ENCODE measurements at places on chromosomes 11 and 22. TPM values are rescaled to one million over a fixed set of nuclear protein-coding genes. Genes with fewer than 3 reads are reported as not detected.

The TPST2 gene
- 9.2 TPM for total RNA-seq

The APOA1 gene
- 2,184 TPM for total RNA-seq

The OR52E2 gene
- total RNA-seq, result not detected

The UBQLNL gene
- total RNA-seq, result not detected

The MS4A6E gene
- not detected for total RNA-seq

The ADAMTS15 gene
- not detected for total RNA-seq

GRCh38 chr22:32037236-32037635 lies 5.8 kb upstream of the SLC5A1 start:
- DNase-seq, result no peak
- H3K27me3 ChIP-seq, result 0 out of 2 replicates have a peak, but pooled peaks cover 1% of the 10 kb centered on the region
- H3K4me3 ChIP-seq, result no peak overlapping the region
- H3K4me1 ChIP-seq, result no peaks in the 10 kb centered on the region
- H3K36me3 ChIP-seq, result no peaks in the 10 kb centered on the region

GRCh38 chr11:13143486-13144297 lies 133.9 kb upstream of the BMAL1 start:
- DNase-seq, result no peak
- no peak overlapping the region for H3K4me3 ChIP-seq
- no peaks in the 10 kb centered on the region for H3K36me3 ChIP-seq
- peak overlapping the region; percentile 99 for H3K27ac ChIP-seq
- no peaks in the 10 kb centered on the region for H3K27me3 ChIP-seq
- peaks cover 74% of the 10 kb centered on the region for H3K4me1 ChIP-seq

- H3K4me1 ChIP-seq, result no peaks in the 10 kb centered on the region
- no peak for DNase-seq
Measured at GRCh38 chr11:126498281-126498680, 142.8 kb downstream of the ST3GAL4 start.

- H3K4me3 ChIP-seq, result no peak overlapping the region
- H3K36me3 ChIP-seq, result no peaks in the 10 kb centered on the region
- peaks cover 46% of the 10 kb centered on the region for H3K4me1 ChIP-seq
- no peaks in the 10 kb centered on the region for H3K27me3 ChIP-seq
Measured at GRCh38 chr11:66962247-66962646, 4.1 kb upstream of the PC start.

- H3K36me3 ChIP-seq, result no peaks in the 10 kb centered on the region
- no peak within 1 kb of the TSS for H3K27ac ChIP-seq
- peaks cover 3% of the 10 kb centered on the region for H3K27me3 ChIP-seq
- peak within 1 kb of the TSS; percentile 55 for H3K4me3 ChIP-seq
- peak; percentile 64 for DNase-seq
Measured at GRCh38 chr11:12110201-12110713, at the start of gene MICAL2. TSS of gene MICAL2 (plus strand) at chr11:12110590. CDS start at chr11:12162156, 51,566 bp downstream.

DNA sequence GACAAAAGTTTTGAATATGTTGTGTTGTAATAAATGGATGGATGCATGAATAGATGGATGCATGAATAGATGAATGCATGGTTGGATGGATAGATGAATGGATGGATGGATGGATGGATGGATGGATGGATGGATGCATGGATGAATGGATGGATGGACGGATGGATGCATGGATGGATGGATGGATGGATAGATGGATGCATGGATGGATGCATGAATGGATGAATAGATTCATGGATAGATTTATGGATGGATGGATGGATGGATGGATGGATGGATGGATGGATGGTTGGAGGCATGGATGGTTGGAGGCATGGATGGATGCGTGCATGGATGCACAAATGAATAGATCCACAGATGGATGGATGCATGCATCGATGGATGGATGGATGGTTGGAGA lies 623.2 kb upstream of the B3GAT1 start:
- peaks cover 1% of the 10 kb centered on the region for H3K27me3 ChIP-seq
- DNase-seq, result no peak
- no peaks in the 10 kb centered on the region for H3K36me3 ChIP-seq
- no peaks in the 10 kb centered on the region for H3K4me1 ChIP-seq
- no peak overlapping the region for H3K27ac ChIP-seq

DNA sequence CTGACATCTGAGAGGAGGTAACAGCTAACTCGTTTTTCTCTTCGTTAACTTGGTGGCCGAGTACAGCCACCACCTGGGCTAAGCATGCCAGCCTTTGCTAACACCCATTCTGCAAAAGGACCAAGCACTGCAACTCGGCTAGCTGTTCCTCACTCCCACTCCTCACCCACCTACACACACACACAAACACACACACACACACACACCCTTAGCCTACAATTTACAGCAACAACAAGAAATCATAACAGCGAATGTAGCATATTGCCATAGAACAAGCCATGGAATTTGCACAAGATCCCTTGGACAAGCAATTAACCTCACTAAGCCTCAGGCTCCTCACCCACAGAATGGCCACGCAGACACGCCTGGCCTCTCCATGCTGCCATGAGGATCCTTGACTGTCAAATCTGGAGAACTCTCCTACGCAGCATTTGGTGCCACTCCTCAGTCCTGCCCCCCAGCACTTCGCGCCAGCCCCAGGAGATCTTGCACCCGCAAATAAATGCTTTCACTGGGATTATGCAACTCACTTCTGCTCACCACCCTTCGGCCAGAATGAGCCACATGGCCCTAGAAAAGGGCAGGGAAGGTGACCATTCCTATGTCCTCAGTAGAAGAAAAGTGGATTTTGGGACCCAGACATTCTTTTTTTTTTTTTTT lies 58.9 kb downstream of the LARGE1 start:
- H3K27ac ChIP-seq, result no peak overlapping the region
- H3K4me1 ChIP-seq, result peaks cover 25% of the 10 kb centered on the region

- no peak overlapping the region for H3K27ac ChIP-seq
- H3K4me1 ChIP-seq, result no peaks in the 10 kb centered on the region
- no peaks in the 10 kb centered on the region for H3K27me3 ChIP-seq
- no peak overlapping the region for H3K4me3 ChIP-seq
Measured at GRCh38 chr11:121515335-121515671, 62.5 kb upstream of the SORL1-AS1 start.

DNA sequence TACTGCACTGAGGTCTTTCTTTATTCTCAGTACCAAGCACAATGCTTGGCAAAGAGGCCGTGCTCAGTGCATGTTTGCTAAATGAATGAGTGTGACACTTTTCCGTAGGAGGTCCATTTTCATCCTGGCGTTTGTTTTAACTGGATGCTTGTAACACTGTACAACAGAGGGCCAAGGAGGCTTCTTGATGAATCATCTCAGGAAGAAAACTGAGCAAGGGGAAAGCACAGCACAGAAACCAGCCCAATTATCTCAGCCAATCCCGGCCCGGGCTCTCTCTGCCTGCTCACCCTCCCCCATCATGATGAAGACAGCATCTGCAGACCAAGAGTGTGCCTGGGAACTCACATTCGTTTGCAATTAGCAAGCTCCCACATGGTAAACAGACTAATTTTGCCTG lies 570.3 kb downstream of the OPCML start:
- no peak overlapping the region for H3K27ac ChIP-seq
- H3K36me3 ChIP-seq, result no peaks in the 10 kb centered on the region
- DNase-seq, result no peak
- no peaks in the 10 kb centered on the region for H3K4me1 ChIP-seq
